ENCODE measurements at places on chromosomes 2 and 18.

DNA sequence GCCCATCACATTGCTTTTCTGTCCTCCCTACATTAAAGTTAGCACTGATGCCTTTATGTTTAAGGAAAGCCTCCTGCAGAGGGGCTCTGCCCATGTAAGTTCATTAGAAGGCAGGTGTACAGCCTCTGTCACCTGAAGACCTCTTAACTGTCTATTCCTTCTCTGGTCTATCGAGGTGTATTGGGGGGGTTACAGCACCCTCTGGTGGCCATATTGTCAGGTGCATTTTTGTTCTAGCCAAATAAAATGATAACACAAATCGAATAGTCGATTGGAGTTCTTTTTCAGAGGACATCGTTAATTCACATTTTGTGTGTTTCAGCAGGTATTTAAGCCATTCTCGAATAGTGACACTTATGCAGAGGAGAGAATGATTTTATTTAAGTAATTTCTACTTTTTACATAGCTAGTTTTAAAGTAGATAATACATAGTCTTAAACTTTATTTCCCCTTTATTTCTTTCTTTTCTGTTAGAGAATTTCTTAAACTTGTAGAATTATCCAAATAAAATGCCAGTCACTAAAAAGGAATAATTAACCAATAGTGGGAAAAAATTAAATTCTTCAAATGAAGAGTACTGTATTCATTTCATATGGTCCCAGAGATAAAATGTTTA is 136.8 kb downstream of the NEDD4L start:
- DNase-seq: peak; percentile 65

- DNase-seq: no peak
Observed at GRCh38 chr18:31929273-31929672, 13.7 kb downstream of the TRAPPC8 start.

DNA sequence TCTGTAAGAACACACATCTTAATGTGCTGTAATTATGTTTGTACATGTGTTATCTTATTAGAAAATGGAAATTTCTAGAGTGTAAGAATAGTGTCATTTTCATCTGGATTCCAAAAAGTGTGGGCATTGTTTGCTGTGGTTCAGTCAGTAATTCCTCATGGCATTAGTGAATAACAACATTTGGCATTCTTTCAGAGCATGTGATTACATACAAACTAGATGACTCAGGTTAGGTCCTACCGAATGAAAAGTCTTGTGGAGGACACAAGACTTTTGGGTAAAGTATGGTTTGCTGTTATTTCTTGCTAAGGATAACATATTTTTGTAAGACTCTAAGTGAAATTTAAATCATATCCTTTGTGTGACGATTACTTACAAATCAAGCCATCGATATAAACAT is 593.1 kb upstream of the NRXN1 start:
- DNase-seq: peak; percentile 2

- no peak for DNase-seq
Observed at GRCh38 chr2:128901572-128902391, 583.1 kb upstream of the HS6ST1 start.

DNA sequence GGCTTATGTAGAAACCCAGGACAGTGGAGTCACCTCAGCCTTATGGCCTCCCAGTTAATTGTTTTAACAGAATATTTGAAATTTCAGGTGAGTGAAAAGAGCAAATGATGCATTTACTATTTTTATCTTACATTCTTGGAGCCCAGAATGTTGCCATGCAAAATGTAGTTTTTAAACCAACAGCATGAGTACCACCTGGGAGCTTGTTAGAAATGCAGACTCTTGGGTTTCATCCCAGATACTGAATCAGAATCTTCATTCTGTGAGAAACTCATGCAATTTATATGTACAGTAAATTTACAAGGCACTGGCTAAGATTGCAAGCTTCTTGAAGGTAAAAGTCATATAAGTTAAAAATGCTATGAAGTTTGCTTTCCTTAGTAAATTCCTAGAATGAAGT is 654.5 kb upstream of the CDH2 start:
- DNase-seq: no peak

- DNase-seq: no peak
Observed at GRCh38 chr18:63152096-63152495, 167.5 kb downstream of the BCL2 start.

DNA sequence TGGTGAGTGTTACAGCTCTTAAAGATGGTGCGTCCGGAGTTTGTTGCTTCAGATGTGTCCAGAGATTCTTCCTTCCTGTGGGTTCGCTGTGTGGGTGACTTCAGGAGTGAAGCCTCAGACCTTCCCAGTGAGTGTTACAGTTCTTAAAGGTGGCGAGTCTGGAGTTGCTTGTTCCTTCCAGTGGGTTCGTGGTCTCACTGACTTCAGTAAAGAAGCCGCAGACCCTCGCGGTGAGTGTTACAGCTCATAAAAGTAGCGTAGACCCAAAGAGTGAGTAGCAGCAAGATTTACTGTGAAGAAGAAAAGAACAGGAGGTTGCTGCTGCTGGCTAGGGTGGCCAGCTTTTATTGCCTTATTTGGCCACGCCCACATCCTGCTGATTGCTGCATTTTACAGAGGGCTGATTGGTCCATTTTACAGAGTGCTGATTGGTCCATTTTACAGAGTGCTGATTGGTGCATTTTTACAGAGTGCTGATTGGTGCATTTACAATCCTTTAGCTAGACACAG is 34.0 kb upstream of the SPTBN1 start:
- no peak for DNase-seq

DNA sequence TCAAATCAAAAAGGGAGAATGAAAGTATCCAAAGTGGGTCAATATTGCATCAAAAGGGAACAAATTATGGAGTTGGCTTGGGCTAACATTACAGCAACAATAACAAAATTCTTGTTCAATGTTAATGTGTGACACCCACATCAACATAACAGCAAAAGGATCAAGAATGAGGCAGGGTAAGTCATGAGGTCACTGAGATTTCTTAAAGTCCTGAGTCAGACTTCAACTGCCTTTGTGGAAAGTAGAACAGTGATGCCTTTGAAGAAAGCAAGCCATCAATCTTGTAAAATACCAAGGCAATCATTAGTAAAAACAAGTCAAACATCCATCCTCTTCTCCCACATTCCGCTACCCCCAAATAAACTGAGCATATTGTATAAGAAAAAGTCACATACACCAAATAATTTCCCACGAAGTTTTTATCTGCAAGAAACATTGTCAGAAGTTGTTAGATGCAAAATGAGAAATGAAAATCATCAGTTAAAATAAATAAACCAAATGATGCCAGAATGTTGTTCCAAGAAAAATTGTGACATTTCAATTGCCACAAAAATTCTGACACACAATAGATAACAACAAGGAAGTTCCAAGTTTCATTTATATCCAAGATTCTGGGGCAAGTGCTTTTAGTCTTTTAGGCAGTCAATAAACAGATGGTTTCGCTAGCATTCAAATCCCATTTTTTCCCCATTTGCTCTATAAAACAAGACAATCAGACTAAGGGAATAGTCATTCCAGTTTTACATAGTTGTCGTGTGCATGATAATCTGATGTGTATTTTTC is 216.1 kb upstream of the SETBP1 start:
- no peak for DNase-seq

All from ELR (cell line).